Neuronal stem cell (in vitro differentiated cells): ENCODE measurements at places on chromosomes 2 and 18.

DNA sequence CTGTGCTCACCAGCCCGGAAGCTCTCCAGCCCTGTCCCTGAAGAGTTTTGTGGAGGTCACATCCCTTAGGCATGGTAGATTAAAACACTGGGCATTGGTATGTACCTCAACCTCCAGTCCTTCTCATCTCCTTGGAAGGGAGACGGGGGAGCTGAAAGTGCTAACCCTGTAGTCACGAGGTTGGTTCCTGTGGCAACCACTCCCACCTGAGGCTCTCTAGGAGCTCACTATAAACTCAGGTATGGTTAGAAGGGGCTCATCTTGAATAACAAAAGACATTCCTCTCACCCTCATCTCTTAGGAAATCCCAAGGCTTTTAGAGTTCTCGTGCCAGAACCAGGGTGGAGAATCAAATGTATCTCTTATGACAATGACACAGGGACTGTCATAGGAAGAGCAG lies 43.0 kb upstream of the MGAT4A start:
- DNase-seq = no peak

GRCh38 chr18:76923485-76924085 lies 101.2 kb downstream of the ZNF236 start:
- DNase-seq = peak; percentile 15

- DNase-seq = no peak
Measured at GRCh38 chr2:240463274-240463865, 27.9 kb downstream of the GPC1 start.

DNA sequence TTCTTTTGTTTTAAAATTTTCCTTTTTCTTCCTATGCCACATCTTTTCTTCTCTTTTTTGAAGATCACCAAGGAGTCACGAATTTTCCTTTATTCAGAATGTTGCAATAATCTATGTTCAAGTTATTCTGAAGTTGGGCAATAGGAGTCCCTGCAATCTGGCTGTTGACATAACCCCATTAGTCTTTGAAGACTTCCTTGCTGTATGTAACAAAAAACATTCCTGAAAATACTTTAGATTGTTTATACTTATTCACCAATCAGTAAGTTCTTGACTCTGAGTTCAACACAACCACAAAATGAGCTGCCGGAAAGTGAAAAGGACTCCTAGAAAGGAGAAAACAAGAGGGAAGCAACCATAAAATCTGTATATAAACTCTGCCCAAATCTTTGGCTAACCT lies 62.8 kb downstream of the TMEM237 start:
- DNase-seq = no peak

GRCh38 chr18:63844254-63844653 lies 43.3 kb upstream of the SERPINB2 start:
- peak; percentile 20 for DNase-seq

GRCh38 chr2:1915196-1915595 lies 170.9 kb upstream of the PXDN start:
- no peak for DNase-seq

DNA sequence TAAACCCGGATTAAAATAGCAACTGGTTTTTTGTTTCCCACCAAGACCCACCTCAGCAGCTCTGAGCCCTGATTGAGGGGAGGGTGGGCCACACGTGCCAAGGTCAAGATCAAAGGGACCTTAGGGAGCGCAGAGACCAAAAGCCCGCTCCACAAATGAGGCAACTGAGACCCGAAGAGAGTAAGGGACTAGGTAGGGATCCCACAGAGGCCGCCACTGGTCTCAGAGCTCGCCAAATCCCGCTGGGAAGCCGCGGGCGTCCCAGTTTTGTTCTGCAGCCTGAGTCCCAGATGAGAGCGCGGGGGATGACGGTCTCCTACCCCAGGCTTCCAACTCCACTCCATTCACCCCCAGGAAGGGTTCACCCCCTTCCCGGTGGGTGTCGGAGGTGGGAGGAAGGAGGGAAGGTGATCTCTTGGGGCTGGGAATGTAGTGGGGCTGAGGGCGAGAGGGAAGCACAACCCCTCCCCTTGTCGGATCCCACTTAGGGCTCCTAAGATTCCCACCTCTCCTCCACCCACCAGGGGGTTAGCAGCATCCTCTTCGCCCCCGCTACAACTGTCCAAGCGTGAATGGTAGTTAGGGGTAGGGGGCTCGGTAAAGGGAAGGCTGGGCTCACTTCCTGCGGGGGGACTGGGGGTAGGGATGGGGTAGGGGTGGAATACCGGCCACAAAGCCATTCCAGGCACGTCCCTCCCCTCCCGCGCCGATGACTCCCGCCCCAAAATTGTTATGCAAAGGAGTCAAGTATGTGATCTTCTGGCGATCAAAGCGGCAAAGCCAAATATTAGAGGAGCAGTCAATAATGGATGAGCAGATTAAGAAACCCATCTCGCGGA lies 7.3 kb upstream of the EN1 start:
- DNase-seq = peak; percentile 18

DNA sequence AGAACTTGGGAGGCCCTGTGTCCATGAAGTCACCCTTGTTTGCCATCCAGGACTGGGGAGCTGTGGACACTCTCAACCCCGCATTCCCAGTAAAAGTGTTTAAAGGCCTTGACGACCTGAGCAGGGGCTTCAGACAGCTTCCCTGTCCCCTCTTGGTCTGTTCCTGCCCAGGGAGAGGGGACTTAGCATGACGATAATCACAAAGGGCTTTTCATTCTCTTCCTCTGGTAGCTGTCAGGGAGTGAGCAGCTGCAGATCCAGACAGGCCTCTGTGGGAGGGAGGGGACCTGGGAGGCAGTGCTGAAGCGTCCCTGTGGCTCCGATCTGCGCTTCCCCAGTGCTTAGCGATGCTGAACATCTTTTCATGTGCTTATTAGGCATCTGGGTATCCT lies 77.8 kb upstream of the HS6ST1 start:
- no peak for DNase-seq

DNA sequence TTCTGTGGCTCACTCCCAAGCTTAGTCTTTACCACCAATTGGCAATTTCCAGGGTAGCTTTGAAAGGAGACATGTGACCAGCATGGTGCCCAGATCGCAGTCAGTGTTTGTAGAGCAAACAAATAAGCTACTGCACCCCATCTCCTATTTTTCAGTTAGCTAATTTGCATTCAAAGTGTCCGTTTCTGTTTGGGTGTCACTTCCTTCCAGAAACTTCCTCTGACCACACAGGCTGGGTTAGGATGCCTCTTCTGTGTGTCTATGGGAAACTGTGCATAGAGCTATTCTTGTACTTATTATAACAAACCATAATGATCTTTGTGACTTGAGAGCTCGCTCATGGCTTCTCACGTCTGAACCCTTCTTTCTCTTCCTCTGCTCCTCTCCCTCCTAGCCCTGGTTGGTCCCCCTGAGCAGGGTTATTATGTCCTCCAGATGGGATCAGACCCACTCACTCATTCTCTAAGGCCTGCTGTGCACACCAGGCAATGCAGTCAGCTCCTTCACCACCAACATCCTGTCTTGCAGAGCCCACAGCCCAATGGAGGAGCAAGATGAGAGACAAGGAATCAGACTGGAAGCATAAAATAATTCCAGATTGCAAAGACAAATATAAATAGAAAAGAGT lies 101.2 kb upstream of the ALK start:
- no peak for DNase-seq

DNA sequence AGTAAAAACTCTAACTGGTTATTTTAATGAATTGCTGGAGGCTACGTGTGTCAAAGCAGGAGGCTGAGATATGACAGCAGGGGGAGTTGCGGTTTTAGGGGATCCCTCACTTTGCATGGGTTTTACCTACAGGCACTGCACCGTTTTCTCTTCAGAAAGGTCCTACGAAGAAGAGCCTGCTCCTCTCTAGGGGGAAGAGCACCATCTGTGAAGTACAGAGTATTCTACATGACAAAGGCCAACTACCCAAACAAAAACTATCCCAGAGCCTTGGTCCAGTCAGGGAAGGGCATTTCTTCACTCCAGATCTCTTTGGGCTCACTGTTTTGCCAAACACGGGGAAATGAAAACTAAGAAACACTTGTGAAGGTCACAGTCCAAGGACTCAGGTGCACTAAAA lies 696.7 kb upstream of the SOX11 start:
- DNase-seq = no peak

GRCh38 chr2:12316476-12316875 lies 400.3 kb upstream of the TRIB2 start:
- no peak for DNase-seq

DNA sequence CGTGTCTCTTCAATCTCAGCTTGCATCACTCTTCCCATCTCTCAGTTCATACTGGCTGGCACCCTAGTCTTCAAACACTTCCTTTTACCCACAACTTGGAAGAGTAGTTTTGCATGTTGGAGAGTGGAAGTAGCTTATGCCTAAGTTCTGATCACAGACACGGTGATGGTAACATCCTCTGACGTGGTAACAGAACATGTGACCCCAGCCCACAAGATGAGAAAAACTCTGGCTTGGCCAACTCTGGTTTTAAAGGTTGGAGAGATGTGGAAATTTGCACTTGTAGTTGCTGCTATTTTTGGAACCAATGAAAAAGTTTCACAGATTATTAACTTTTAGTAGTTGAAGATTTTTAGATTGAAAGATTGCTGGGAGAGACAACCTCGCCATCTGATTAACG lies 155.4 kb upstream of the SLC35G4 start:
- no peak for DNase-seq

DNA sequence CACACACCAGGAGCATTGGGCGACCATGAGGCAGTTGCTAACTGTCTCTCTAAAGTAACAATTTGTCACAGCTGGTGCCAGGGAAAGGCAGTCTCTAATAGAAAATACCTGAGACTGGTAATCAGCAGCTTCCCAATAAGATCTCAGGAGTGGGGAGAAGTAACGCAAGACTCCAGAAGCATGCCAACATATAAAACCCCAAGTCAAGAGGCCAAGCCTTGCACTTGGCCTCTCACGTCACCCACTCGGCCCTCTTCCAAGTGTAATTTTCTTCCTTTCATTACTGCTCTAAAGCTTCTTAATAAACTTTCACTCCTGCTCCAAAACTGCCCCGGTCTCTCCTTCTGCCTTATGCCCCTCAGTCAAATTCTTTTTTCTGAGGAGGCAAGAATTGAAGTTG lies 455.6 kb upstream of the ACVR2A start:
- DNase-seq = no peak

DNA sequence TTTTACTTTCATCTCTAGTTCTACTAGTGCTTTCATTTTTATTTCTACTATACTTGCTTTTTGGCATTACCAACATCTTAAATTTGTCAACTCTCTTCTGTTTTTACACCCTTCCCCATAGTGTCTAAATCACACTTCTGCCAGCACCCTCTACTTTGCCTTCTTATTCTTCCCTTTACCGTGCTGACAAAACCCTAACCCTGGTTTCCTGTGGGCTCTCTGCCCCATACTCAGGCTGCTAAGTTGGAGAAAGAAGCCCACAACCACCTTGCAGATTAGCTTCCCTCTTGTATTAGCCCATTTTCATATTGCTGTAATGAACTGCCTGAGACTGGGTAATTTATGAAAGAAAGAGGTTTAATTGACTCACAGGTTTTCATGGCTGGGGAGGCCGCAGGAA lies 24.8 kb downstream of the GIGYF2 start:
- DNase-seq = no peak

GRCh38 chr2:21317131-21317530 lies 193.4 kb downstream of the TDRD15 start:
- peak; percentile 76 for DNase-seq

DNA sequence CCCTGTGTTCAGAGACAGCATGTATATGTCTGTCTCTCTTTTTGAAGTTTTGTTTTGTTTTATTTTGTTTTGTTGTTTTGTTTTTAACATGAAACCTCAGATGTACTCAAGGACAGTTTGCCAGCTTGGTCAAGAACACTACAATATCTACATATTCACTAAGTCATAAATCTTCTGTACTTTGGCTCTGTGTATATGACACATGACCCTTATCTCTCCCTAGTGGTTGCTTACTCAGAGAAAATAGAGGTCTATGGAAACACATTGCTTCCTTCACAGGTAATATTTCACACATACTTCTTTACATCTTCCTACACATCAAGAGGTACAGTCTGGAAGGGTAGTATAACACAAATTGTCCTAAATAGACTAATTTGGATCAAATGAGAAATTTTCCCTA lies 312.6 kb upstream of the VRK2 start:
- DNase-seq = no peak

DNA sequence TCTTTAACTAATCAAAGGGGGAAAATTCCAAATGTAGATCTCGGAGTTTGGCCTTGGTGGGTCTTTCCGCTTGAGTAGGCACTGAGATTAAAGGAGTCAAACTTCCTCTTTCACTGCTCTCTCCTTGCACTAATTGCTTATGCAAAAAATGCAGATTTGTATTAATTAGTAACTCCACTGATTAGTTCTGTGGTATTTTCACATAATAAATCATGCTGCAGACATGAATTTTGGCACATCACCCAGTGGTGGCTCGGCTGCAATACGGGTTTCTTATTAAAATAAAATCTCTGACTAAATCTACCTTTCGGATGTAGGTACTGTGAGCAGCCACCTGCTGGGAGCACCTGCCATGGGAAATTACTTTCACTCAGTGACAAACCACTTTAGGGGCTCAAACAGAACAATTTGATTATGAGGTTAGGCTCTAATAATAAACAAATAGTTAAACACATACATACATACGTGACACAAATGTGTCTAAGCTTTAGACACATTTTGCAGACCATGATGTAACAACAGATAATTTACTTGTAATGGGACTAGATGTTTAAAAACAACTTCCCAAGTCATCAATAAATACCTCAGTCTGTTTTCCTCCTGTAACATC lies 6.4 kb upstream of the NEUROD1 start:
- no peak for DNase-seq

DNA sequence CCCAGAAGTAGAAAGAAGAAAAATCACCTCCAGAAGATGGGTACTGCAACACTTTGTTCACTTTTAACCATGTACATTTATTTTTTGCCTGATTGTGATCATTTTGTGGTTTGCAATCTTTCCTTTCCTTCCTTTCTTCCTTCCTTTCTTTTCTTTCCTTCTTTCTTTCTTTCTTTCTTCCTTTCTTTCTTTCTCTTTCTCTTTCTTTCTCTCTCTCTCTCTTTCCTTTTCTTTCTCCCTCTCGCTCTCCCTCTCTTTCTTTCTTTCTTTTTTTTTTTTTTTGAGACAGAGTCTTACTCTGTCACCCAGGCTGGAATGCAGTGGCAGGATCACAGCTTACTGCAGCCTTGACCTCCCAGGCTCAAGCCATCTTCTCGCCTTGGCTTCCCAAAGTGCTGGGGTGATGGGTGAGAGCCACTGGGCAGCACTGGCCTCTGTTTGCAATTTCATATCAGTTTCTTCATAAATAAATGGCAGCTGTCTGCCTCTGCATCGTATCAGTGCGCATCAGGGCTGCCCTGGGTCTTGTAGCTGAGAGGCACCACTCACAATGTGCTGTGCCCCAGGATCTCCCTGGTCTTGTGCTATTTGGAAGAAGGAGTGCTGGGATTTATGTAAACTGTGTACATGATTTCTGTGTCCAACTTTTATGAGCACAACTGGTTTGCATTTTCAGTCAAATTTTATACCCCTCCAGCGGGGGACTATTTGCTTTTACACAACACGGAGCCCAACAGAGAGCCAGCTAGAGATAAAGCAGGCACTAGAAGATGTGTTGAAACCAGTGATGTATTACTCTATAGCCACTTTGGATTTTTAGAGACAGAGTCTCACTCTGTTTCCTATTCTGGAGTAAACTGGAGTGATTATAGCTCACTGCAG lies 6.9 kb upstream of the LIMS2 start:
- DNase-seq = no peak
